ENCODE measurements at places on chromosomes 13 and 19. TPM values are rescaled to one million over a fixed set of nuclear protein-coding genes. Genes with fewer than 3 reads are reported as not detected.

DNA sequence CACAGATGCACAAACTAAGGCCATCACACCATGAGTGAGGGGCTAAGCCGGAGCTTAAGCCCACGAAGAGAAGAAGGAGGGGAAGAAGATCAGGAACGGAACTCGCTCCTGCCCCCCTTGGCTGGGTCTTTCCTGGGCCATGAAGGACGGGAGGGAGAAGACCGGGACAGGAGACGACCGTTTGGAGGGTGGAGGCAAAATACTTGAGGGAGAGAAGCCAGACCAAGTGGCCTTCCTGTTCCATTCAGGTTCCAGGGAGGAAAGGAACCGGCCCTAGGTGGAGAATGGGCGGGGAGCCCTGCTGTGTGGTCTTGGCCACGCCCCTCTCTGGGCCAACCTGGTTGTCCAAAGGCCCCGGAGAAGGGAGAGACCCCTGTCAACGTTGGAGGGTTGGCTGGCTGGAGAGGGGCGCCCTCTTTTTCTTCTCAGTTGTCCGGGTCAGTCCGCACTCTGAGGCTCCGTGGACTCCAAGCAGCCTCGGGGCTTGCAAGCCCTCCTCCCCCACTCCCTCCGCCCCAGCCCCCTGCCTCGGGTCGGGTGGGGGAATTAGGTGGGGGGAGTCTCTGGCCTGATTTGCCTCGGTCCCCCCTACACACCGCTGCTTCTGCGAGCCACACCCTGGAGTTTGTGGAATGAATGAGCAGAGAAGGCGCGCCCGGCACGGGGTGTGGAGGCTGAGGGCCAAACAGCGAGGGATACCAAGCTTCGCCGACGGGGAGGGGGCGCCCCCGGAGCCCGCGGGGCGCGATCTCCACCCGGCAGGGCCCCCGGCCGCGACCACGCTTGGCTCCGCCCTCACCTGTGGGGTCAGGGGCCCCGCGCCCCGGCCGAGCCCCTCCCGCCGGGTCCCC, 757 bp downstream of the FBN3 start:
- DNase-seq: no peak

DNA sequence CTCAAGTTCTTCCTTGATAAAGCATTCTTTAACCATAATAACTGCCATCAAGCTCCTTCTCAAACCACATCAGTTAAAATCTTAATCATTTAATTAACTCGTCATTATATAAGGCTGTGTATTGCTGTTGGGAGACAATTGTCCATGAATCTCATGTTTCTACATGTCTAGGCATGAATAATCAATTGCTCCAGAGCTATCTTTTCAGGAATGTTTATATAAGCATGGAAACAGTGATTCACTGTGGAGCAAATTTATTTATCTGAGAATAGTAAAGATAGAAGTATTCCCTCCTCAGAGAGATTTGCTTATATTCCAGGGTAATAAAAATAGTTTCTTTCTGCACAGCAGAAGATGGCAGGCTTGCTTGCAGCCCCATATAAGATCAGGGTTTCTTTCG, 71.1 kb downstream of the CBY2 start:
- no peak for DNase-seq

DNA sequence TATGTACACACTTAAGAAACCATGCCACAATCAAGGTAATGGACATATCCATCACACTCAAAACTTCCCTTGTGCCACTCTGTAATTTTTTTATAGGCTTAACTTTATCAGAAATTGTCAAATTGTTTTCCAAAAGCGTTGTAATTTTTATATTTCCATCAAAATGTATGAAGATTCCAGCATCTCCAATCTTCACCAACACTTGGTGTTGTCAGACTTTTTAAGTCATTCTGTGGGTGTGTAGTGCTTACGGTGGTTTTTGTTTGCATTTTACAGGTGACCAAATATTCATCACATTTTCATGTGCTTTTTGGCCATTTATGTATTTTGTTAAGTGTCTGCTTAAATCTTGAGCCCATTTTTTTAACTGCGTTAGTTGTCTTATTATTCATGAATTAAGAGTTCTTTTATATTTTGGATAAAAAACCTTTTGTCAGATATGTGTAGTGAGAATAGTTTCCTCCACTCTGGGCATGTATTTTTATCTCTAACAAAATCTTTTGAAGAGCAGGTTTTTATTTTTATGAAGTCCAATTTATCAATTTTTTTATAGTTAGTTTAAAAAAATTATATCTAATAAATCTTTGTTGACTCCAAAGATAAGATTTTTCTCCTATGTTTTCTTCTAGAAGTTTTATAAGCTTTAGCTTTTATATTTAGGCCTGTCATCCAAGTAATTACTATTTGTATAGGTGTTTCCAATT, 4.6 kb upstream of the ZNF45 start:
- DNase-seq: no peak

Gene ZNF772
- total RNA-seq: 25.6 TPM

DNA sequence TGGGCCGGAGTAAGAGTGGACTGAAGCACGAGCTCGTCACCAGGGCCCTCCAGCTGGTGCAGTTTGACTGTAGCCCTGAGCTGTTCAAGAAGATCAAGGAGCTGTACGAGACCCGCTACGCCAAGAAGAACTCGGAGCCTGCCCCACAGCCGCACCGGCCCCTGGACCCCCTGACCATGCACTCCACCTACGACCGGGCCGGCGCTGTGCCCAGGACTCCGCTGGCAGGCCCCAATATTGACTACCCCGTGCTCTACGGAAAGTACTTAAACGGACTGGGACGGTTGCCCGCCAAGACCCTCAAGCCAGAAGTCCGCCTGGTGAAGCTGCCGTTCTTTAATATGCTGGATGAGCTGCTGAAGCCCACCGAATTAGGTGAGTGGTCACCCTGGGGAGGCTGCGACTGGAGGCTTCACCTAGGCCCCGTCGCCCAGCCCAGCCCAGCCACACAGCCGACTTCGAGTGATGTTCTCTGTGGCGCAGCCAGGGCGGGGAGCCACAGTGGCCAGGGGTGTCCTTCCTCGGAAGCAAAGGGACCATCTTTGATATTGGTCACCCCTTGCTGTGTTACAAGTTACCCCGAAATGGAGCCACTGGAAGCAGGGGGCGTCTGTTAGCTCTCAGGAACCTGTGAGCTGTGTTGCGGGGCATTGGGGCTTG, 5.6 kb downstream of the PIAS4 start:
- DNase-seq: no peak

Gene SLC25A41
- total RNA-seq: not detected

Gene NPAS1
- 0.16 TPM for total RNA-seq

GRCh38 chr19:49331616-49332055, 3.6 kb upstream of the CD37 start:
- no peak for DNase-seq

- no peak for DNase-seq
Measured at GRCh38 chr19:29543381-29543780, 17.6 kb downstream of the VSTM2B start.

Gene KHSRP
- total RNA-seq: 85.5 TPM

GRCh38 chr19:5214902-5215301, 125.7 kb downstream of the PTPRS start:
- no peak for DNase-seq

GRCh38 chr13:110790371-110790770, 76.9 kb downstream of the ING1 start:
- DNase-seq: no peak

GRCh38 chr13:91813253-91813652, 414.8 kb downstream of the GPC5 start:
- DNase-seq: no peak

Gene RGL3
- 2.5 TPM for total RNA-seq

- no peak for DNase-seq
Measured at GRCh38 chr13:25178070-25178469, 6.0 kb upstream of the AMER2 start.

GRCh38 chr13:93398167-93399035, 171.8 kb downstream of the GPC6 start:
- no peak for DNase-seq

- no peak for DNase-seq
Measured at GRCh38 chr19:52910648-52911047, 12.6 kb downstream of the ZNF888 start.

Gene CEACAM7
- not detected for total RNA-seq

Gene OVOL3
- total RNA-seq: not detected

GRCh38 chr19:40465025-40465556, 454 bp downstream of the BLVRB start:
- DNase-seq: no peak

DNA sequence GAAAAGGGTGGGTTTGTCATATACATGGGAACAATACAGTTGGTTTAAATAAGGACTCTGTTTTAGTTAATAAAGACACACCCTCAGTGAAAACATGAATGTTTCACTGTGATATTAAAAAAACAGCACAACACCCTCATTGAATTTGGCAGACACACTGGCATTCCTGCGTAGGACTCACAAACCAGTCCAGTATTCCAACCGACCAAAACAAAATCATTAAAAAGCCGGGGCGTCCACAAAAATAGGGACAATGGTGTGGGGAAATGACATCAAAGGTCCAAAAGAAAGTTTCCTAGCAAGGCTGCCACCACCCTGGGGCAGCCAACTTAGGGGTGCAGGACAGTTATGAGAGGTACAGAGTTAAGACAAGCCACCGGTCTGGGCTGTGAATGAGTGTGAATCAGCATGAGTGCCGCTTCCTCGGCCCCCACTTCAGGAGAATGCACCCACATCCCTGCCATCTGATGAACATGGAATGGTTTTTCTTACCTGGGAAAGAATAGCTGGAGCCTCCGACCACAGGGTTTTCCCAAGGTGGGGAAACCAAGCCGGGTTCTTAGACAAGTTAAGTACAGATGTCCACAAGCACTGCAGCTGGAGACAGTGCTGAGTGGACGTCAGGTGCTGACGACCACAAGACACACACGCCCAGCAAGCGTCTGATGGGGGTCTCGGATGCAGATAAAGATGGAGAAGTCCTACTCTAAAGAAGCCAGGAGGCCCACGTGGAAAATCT, 73.3 kb downstream of the KLF2 start:
- no peak for DNase-seq

DNA sequence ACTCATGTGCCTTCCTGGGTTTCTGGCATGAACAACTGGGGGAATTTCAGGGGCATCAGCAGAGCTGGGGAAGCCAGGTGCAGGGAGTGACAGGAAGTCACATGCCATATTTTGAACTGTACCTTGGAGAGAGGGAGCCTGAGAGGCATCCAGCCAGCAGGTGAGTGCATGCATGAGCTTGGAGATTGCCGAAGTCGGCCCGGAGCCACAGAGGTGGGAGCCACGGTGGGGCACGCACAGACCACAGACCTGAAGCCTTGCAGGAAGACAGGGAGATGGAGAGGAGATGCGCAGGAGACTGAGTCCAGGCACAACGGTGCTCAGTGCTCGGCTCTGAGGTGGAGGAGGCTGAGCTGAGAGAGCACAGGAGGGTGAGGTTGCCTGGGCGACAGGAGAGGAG, 55.1 kb downstream of the CDADC1 start:
- no peak for DNase-seq

GRCh38 chr13:98575009-98575903, 1.7 kb downstream of the STK24 start:
- no peak for DNase-seq

Gene FCHO1
- total RNA-seq: 1.4 TPM

Gene MYO16
- total RNA-seq: 5.8 TPM

GRCh38 chr13:94558716-94559115, 37.2 kb downstream of the TGDS start:
- no peak for DNase-seq

GRCh38 chr19:18676692-18677091, 6.8 kb upstream of the CRTC1 start:
- no peak for DNase-seq

Gene PLIN5
- total RNA-seq: 1.4 TPM

Gene WTIP
- total RNA-seq: 23.1 TPM

Gene HSH2D
- total RNA-seq: 2.4 TPM

DNA sequence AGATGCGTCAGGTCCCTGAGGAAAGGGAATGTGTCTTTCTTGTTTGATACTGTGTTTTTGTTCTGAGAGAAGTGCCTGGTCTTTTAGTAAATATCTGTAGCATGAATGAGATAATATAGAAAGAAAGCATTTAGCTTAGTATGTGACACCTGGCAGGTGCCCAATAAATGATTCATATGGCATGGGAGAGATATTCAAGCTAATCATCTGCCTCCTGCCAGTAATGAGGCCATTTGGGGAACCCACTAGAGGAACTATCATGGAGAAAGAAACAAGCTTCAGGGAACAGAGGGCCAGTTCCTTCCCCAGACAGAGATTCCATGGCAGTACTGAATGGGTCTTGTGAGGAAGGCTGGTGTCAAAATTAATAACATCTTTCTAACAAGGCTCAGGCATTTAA, 603.9 kb downstream of the DCT start:
- DNase-seq: no peak

- no peak for DNase-seq
Measured at GRCh38 chr19:47860602-47861297, 1.7 kb downstream of the TPRX2 start.
